Lung (tissue), 17 donors: ENCODE measurements at places on chromosomes 11 and 22. TPM values are rescaled to one million over a fixed set of nuclear protein-coding genes. Genes with fewer than 3 reads are reported as not detected.

TPCN2 gene
- polyA plus RNA-seq = 10.0 TPM

CRYBA4 gene
- polyA plus RNA-seq = 0.06 TPM

GRCh38 chr22:41933411-41934177 is 7.0 kb upstream of the TNFRSF13C start:
- H3K36me3 ChIP-seq = no peaks in the 10 kb centered on the region
- no peaks in the 10 kb centered on the region for H3K4me1 ChIP-seq
- DNase-seq = no peak
- no peak overlapping the region for H3K4me3 ChIP-seq

GRCh38 chr11:48170241-48171233 is 46.1 kb upstream of the OR4B1 start:
- H3K27ac ChIP-seq = peak overlapping the region; percentile 65
- no peaks in the 10 kb centered on the region for H3K36me3 ChIP-seq
- H3K4me1 ChIP-seq = peaks cover 22% of the 10 kb centered on the region
- H3K27me3 ChIP-seq = no peaks in the 10 kb centered on the region
- DNase-seq = peak; percentile 61

- H3K4me1 ChIP-seq = no peaks in the 10 kb centered on the region
- H3K27me3 ChIP-seq = no peaks in the 10 kb centered on the region
- no peak overlapping the region for H3K4me3 ChIP-seq
- no peak for DNase-seq
Observed at GRCh38 chr11:106131998-106132397, 54.5 kb downstream of the AASDHPPT start.

DNA sequence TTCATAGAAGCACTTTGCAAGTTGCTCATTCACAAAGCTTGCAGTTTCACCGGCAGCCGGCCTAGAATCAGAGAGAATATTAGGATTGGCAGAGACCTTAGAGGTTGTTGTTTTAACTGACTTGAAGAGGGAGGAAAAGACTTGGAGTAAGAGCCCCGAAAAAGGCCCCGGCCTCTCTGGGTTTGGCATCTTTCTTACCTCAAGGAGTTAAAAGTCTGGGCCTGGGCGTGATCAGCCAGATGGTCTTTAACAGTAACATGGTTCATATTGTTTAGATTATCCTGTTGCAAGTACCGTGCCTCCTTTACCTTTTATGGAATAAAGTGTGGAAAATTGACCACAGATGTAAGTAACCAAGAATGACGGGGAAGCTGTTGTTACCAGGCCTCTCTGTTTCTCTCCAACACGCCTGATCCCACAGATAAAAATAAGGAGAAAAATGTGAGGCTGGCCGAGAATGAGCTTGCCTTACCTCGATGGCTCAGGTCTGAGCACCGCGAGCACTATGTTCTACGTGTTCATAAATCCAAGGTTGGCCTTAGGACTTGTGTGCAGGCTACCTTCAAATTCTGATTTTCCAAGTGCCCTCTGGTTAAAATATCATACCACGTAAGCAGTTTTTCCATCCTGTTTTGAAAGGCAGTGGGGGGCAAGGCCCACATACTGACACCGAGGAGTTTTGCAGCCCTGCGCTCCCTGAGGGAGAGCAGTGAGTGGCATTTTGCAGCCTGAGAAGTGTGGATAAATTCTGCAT is 56.4 kb downstream of the PARVA start:
- H3K4me1 ChIP-seq = peaks cover 11% of the 10 kb centered on the region
- no peaks in the 10 kb centered on the region for H3K36me3 ChIP-seq
- peak; percentile 57 for DNase-seq
- H3K27ac ChIP-seq = peak overlapping the region; percentile 92

DNA sequence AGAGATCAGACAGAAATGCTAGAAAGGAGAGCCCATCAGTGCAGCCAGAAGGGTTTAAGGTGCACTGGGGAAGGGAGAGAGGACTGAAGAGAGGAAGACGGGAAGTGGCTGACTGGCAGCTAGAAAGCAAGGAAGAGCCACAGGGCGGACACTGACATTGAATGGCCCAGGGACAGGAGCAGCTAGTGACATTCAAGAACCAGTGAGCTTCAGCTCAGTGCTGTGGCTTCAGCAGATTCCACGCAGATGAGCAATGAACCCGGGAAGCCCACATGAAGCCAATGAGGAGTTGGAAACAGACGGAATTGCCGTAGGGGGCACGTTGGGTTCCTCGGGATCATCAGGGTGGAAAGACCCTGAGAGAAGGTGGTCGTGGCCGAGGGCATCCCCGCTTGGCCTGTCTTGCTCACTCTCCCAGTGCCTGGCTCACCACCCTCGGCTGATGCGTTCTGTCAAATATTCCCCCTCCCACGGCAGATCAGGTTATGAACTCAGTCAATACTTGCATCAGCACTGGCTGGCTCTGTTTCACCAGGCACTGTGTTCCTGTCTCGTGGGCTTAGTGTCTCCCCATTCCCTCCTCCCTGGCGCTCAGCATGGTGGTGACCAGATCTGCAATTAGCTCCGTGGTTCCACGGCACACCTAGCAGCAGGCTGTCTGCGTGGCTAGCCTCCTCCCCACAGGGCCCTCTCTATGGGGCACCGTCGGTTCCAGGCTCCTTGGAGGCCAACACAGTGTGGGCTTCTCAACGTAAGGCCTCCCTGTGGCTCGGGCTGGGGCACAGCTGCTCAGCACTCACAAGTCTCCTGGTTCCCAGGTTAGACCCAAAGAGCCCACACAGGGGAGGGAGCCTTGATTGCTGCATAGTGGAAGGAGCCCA is 145.5 kb downstream of the TRIM29 start:
- H3K27me3 ChIP-seq = no peaks in the 10 kb centered on the region
- no peak for DNase-seq
- H3K4me1 ChIP-seq = no peaks in the 10 kb centered on the region
- no peaks in the 10 kb centered on the region for H3K36me3 ChIP-seq
- H3K4me3 ChIP-seq = no peak overlapping the region

DNA sequence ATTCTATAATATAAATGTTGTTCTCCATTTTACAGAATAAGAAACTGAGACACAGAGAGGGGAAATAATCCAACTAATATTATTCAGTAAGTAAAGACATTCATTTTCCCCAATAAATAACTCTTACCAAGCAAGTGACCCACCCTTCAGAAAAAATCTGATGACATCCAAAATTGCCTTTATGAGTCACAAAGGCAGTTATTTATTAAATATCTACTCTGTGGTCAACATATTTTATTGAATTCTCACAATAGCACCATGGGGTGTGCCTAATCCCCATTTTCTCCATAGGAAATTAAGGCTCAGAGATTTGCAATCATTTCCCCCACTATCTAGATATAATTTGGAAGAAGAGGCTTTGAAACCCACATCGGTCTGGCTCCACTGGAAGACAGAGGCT is 161.5 kb upstream of the ISX start:
- H3K4me1 ChIP-seq = no peaks in the 10 kb centered on the region
- H3K36me3 ChIP-seq = no peaks in the 10 kb centered on the region
- H3K4me3 ChIP-seq = no peak overlapping the region
- no peak for DNase-seq
- H3K27ac ChIP-seq = no peak overlapping the region
- no peaks in the 10 kb centered on the region for H3K27me3 ChIP-seq

DNA sequence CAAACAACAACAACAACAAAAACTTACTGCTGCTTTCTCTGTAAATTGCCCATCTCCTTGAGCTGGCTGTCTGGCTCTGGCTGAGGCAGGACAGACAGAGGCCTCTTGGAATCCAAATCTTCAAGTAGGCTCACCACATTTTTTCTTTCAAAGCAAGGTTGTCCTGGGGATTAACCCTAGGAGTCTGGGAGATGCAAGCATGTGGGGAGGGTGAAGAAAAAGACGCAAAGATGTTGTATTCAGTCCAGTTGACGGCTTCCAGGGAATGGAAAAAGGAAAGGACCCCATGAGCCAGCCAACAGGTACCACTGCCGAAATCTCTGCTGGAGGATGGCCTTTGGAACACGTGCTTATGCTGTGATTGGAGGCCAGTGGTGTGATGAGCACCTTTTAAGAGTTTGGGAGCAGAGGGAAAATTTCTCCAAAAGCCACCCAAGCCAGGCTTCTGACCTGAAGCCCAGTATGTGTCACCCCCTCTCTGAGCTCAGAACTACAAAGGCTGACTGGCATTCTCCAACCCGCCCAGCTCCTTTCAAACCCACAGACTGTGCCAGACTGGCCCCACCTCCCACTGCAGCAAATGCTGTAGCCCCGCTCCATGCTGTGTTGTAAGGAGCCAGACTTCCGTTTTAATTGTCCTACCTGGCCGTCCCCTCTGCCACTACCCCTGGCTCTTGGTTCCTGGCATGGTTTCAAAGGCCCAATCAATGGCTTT is 10.8 kb downstream of the BLID start:
- DNase-seq = no peak
- H3K4me1 ChIP-seq = no peaks in the 10 kb centered on the region
- H3K4me3 ChIP-seq = no peak overlapping the region
- H3K27ac ChIP-seq = no peak overlapping the region
- no peaks in the 10 kb centered on the region for H3K27me3 ChIP-seq

- H3K4me3 ChIP-seq = no peak overlapping the region
- H3K4me1 ChIP-seq = peaks cover 7% of the 10 kb centered on the region
- H3K36me3 ChIP-seq = no peaks in the 10 kb centered on the region
Observed at GRCh38 chr11:64058494-64058893, 22.8 kb downstream of the FLRT1 start.

GRCh38 chr11:130897262-130898182 is 18.8 kb downstream of the SNX19 start:
- H3K27ac ChIP-seq = peak overlapping the region; percentile 84
- H3K36me3 ChIP-seq = peaks cover 38% of the 10 kb centered on the region
- no peaks in the 10 kb centered on the region for H3K27me3 ChIP-seq

DNA sequence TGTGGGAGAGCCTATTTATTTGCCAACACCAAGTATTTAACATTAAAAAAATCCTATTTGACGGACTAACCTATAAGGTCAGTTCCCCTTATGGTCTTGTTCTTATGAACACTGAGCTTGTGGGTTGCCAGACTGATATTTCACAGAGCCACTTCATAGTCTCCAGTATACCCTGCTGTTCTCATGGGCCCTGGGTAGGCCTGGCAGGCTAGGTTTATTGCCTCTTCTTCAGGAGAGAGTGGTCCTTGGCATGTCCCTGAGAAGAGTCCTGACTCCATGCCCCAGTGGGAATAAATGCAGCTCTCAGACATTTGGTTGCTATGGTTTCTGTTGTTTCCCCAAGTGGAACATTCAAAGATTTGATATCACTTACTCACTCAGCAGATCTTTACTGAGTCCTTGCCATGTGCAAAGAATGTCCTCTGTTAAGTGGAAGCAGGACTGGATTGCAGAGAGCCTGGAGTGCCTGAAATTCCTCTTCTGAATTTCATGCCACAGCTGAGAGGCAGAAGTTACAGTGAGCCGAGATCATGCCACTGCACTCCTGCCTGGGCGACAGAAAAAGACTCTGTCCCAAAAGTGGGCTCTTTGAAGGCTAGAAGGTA is 15.7 kb downstream of the SLC5A1 start:
- H3K4me1 ChIP-seq = no peaks in the 10 kb centered on the region
- DNase-seq = peak; percentile 59
- H3K36me3 ChIP-seq = no peaks in the 10 kb centered on the region
- H3K27ac ChIP-seq = no peak overlapping the region
- no peaks in the 10 kb centered on the region for H3K27me3 ChIP-seq
- no peak overlapping the region for H3K4me3 ChIP-seq
